Upper lobe of left lung (tissue), 6 donors: ENCODE measurements at places on chromosomes 3 and 15.

DNA sequence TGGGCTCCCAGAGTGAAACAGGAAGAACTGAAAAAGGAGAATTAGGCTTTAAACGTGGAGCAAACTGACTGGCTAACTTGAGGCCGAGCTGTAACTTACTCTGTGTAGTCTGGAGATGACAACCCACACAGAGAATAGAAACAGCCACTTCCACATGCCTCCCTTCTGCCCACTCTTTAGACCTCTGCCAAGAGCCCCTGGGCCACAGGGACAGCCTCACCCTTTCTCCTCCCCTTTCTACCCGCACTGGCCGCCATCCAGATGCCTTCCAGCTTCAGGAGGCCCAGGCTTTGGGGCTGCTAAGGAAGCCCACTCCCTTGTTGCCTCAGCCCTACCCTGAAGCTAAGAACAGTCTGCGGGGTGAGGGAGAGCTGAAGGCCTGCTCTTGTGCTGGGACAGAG lies 6.8 kb downstream of the ARHGAP31 start:
- no peak for DNase-seq

- DNase-seq: peak; percentile 85
Measured at GRCh38 chr3:132721479-132722164, 587 bp downstream of the NPHP3 start.

- no peak for DNase-seq
Measured at GRCh38 chr3:101703169-101703568, 16.7 kb upstream of the RPL24 start.

- no peak for DNase-seq
Measured at GRCh38 chr15:44798826-44799225, 62.5 kb downstream of the TRIM69 start.

- no peak for DNase-seq
Measured at GRCh38 chr15:25849157-25849921, 13.8 kb downstream of the ATP10A start.
